ENCODE measurements at places on chromosomes 6 and 20.
A peak's percentile ranks its signal among the peaks of the same experiment; 100 is the strongest.

GRCh38 chr20:64047968-64048401 is 1.5 kb downstream of the SOX18 start:
- no peak for DNase-seq

GRCh38 chr6:2190661-2191389 is 54.6 kb downstream of the GMDS start:
- DNase-seq, result no peak

GRCh38 chr6:4128748-4129147 is 6.6 kb downstream of the ECI2 start:
- DNase-seq, result no peak

DNA sequence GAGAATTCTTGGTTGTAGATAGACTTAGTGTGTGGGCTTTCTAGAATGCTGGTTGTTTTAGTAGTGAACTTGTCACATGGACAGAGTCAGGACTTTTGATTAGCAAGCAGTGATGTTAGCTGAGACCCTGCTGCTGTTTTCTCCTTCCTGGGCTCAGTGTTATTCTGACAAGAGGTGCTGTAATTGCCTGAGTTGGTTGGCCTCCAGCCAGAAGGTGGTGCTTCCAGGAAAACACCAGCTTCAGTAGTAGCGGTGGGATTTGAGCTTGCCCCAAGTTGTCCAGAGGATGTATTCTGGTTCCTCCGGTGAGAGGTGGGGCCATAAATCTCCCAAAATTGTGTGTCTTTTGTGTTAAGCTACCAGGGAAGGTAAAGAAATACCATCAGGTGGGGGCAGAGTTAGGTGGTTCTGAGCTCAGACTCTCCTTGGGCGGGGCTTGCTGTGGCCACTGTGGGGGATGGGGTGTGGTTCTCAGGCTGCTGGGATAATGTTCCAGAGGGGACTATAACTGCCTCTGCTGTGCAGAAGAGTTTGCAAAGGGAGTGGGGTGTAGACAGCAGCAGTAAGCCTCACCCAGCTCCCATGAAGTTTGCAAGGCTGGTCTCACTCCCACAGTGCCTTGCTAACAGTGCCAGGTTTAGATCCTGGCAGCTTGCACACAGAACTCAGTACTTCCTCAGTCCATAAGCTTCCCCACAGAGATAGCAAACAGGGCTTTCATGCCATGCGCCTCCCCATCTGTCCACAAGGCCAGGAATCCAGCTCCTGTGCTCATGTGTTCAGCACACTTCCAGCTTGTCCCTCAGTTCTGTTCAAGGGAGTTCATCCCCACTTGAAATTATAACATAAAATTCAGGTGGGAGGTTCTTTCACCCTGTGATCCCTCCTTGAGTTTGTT is 278.4 kb upstream of the PTCHD4 start:
- no peak for DNase-seq

DNA sequence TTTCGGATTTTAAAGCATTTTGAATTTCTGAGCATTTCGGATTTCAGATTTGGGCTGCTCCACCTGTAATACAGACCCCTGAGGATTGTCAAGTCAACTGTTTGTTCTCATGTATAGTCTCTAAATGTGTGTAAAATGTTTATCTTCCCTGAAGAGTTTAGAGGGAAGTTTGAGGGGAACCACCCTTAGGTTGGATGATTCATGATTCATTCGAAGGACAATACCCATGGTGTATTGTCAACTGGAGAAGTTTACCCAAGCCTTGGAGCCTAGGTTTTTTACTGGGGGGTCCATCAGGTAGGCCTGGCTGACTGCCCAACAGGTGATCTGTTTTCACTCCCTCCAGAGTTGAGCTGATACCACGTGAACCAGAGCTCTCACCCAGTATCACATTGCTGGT is 18.9 kb downstream of the GSTA4 start:
- DNase-seq, result no peak

DNA sequence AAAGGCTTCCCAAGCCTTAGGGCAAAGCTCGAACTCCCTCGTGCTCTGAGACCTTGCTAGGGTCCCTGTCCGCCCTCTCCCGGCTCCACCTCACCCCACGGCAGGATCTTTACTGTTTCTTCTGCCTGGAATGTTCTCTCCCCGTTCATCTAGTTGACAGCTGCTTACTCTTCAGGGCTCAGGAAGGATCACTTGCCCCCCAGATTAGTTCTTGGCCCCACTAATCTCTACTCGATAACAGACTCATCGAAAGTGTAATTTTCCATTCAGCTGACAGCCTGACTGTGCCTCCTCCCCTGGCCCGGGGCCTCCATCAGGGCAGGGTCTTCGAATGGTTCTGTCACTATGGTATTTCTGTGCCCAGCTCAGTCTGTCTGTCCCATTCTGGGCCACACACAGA is 3.1 kb downstream of the MAP1LC3A start:
- DNase-seq, result no peak

- DNase-seq, result no peak
Observed at GRCh38 chr20:17936761-17937732, 31.5 kb downstream of the SNX5 start.

GRCh38 chr6:98433325-98434056 is 400.9 kb upstream of the POU3F2 start:
- DNase-seq, result no peak

DNA sequence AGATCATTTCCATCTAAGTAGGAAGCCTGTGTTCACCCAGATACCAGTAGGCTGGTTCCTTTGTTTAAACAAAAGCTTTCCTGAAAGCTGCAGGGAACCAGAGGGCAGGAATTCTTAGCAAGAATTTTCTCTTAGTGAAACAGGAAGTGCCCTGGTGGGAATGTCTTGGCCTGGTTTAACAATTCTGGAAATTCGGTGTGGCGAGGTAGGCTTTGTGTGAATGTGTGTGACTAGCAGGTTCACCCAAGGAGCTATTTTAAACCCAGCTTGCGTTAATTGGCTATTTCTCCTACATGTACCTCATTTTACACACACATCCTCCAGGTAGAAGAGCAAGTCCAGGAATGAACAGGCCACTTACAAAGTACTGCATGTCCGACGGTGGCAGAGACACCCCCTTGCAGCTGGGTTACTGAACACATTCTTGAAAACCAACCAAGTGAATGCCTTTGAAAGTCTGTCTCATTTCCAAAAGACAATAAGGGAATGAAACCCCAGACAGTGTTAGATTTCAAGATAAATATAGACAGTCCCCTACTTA is 64.6 kb downstream of the GFOD1 start:
- no peak for DNase-seq

GRCh38 chr20:19018881-19019280 is 193.6 kb upstream of the SLC24A3 start:
- no peak for DNase-seq

GRCh38 chr6:12182676-12183075 is 107.5 kb upstream of the EDN1 start:
- DNase-seq, result no peak

DNA sequence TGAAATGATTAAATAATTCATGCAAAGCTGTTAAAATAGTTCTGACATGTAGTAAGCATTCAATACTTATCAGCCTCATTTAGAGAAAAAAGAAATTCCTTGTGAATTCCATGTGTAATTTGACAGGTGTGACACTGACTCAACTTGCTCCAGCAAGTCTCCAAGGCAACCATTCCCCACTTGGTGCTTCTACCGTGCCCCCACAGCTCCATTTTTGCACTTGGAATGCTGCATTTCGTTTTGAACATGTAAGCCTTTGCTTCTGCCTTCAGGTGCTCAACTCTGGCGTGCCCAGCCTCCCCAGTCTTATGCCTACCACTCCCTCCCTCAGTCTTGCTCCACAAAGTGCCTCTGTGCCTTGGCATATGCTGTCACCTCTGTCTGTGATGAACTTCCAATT is 760.6 kb upstream of the CHD6 start:
- no peak for DNase-seq

DNA sequence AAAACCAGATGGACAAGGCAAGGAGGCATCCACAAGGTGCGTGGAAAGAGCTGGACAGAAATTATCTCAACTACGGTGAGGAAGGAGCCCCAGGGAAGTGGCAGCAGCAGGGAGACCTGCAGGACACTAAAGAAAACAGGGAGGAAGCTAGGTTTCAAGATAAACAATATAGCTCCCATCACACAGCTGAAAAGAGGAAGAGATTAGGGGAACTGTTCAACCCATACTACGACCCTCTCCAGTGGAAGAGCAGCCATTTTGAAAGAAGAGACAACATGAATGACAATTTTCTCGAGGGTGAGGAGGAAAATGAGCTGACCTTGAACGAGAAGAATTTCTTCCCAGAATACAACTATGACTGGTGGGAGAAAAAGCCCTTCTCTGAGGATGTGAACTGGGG is 26.8 kb downstream of the TRMT6 start:
- DNase-seq, result no peak

- DNase-seq, result no peak
Observed at GRCh38 chr6:71139249-71139648, 149.4 kb upstream of the OGFRL1 start.

DNA sequence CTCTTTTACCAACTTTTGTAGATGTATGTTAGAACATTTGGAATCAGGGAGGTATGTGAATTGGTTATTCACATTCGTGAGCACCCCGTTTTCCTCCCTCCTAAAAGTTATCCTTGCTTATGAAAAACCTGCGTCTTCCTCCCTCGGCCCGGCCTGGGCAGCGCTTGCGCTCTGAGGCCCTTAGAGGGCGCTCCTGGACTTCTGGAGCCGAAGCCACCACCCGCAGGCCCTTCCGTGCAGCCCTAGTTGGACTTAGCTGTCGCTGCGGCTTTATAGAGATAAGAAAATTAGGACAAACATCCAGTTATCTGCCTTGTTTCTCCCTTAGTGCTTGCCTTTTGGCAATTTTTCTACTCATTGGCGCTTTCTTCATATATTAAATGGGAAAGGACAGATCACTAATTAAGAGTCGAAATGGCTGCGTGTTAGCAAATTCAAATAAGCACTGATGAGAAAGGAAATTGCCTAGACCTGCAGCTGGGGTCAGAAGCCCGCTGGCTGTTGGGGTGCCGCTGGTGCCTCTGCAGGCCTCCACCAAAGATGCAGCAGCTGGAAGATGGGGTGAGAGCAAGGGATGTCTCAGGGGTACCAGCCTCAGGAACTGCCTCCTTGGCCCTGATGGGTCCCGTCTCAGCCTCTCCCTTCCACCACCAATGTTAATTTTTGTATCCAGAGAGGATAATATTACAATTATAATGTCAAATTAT is 5.2 kb downstream of the FNDC1 start:
- peak; percentile 36 for DNase-seq

- no peak for DNase-seq
Observed at GRCh38 chr6:139029470-139030227, 1.1 kb downstream of the ABRACL start.

GRCh38 chr6:107692351-107692750 is 131.8 kb downstream of the SCML4 start:
- no peak for DNase-seq

DNA sequence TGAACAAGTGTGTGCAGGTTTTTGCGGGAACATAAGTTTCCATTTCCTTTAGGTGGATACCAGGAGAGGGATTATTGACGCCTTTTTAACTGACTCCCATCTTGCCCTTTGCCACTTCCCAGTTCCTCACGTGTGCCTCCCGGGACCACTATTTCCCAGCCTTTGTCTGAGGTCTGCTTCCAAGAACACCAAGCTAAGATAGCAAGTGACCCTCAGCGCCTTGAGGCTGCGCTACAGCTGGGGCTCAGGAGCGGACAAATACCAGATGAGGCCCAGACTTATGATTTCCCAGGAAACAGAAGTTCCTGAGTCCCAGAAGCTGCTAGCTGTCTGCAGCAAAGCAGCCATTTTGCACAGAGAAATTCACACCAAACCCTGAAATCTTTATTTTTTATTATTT is 216.7 kb downstream of the SYNDIG1 start:
- DNase-seq, result no peak
